ENCODE measurements at places on chromosomes 11 and 22. TPM values are rescaled to one million over a fixed set of nuclear protein-coding genes. Genes with fewer than 3 reads are reported as not detected.

- DNase-seq: no peak
Measured at GRCh38 chr11:71994786-71995185, 3.9 kb upstream of the IL18BP start.

DNA sequence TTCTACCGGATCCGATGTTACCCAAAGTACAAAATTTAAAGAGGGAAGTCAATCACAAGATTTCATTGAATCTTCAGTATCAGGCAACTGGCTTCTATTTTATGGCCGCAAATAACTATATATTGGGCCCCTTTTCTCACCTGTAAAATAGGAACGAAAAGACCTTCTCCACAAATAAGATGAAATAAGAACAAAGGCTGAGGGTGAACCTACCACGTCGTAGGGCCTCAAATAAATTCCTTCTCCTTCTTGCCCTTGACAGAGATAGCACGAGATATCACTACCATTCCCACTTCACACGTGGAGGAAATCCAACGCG lies 794 bp upstream of the EMSY start:
- DNase-seq: no peak

DNA sequence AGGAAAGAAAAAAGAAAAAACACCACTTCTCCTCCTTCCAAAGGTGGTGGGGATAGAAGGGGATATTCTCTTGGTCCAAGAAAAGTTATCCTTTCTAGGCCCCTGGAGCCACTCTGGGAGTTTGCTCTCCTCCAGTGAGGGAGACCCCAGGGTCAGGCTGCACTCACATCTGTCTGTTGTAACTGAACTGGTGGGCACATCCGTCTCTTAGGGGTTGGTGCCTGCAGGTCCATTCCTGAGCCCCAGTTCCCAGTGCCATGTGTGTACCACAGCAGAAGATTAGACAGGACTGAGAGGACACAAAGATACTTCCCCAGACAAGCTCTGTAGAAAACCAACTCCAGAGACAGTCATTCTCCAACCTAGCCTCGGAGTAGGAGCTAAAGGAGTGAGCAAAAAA lies 3.1 kb upstream of the ATG2A start:
- no peak for DNase-seq

DNA sequence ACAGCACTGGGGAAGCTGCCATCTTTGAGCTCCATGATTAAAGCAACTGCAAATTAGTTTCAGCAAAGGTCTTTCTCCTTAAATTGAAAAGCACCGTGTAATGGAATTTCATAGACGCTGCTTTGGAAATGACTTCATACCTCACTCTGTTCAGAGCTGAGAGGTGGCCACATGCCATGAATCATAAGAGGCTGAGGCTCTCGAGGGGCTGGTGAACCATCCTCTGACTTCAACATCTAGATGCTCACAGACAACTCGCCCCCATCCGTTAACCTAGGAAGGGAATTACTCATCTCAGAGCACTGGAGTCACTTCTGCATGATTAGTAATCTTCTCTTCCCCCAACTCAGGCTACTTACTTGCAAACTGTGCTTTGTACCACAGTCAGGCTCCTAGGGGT lies 122.3 kb downstream of the RCN1 start:
- DNase-seq: no peak

Gene GLYAT
- not detected for total RNA-seq

Gene OR52E8
- total RNA-seq: not detected

GRCh38 chr11:78868563-78868962 lies 293.9 kb upstream of the NARS2 start:
- DNase-seq: no peak

DNA sequence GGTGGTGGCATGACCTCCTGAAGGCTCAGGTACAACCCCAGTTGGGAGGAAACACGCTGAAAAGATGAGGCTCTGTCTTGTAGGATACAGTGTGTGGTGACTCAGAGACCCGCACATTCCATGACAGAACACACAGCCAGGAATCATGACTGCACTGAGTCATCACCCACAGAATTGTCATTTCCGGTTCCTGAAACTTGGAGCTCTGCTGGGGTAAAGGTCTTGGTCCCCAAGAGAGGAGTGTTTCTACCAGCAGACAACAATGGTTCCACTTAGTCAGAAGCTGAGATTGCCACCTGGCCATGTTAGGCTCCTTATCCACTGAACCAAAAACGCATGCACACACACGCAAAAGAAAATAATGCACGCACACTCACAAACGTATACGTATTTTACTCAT lies 31.5 kb upstream of the CYB5R3 start:
- DNase-seq: no peak

DNA sequence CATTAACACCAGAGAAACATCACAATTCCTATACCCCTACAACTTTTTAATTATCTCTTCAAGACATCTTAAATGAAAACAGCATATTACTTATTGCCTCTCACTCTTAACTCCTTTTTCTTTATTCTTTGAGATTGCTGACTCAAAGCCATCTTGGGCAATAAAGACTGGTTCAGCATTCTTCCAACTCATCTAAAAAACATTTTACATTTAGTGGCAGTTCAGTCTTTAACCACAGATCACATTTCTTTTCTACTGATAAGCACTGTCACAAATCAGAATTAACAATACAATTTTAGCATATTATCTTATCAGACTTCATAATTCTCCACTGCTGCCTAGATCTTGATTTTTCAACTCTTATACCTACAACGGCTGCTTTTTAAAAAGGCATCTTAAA lies 34.0 kb downstream of the SIK3 start:
- DNase-seq: no peak

GRCh38 chr11:35390737-35391682 lies 28.3 kb downstream of the SLC1A2 start:
- DNase-seq: no peak

- DNase-seq: no peak
Measured at GRCh38 chr11:71499125-71499524, 27.9 kb upstream of the KRTAP5-7 start.

- DNase-seq: no peak
Measured at GRCh38 chr11:83542861-83543260, 256.7 kb upstream of the CCDC90B start.

Gene VPREB1
- not detected for total RNA-seq

DNA sequence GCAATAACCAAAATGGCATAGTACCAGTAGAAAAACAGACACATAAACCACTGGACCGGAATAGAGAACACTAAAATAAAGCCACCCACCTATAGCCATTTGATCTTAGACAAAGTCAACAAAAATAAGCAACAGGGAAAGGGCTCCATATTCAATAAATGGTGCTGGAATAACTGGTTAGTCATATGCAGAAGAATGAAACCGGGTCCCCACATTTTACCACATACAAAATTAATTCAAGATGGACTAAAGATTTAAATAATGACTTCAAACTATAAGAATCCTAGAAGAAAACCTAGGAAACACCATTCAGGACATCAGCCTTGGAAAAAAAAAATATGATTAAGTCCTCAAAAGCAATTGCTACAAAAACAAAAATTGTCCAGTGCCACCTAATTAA lies 30.1 kb upstream of the NOX4 start:
- no peak for DNase-seq

DNA sequence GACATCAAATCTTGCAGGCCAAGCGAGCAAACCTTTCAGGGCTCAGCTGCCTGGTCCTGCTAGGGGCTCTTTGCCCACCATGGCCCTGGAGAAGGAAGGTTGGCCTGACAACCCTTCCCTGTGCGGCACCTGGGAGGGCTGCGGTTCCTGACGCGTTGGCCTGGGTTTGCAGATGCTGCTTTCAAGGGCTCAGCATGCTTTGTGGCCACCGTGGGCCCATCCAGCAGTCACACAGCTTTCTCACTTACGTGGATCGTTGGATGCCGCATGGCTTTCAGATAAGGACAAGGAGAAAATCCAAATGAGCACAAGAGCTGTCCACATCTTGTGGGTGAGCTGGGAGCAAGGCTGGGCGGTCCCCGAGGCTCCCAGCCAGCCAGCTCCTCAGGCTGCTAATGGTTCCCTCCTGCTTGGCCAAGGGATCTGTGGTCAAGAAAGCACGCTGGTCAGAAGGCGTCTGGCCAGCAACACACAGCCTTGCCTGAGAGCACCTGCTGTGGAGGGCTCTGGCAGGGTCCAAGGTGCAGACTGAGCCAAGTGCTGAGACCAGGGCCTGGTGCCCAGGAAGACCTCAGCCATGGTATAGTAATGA lies 8.2 kb downstream of the C11orf24 start:
- DNase-seq: no peak

Gene SPECC1L
- 42.2 TPM for total RNA-seq

DNA sequence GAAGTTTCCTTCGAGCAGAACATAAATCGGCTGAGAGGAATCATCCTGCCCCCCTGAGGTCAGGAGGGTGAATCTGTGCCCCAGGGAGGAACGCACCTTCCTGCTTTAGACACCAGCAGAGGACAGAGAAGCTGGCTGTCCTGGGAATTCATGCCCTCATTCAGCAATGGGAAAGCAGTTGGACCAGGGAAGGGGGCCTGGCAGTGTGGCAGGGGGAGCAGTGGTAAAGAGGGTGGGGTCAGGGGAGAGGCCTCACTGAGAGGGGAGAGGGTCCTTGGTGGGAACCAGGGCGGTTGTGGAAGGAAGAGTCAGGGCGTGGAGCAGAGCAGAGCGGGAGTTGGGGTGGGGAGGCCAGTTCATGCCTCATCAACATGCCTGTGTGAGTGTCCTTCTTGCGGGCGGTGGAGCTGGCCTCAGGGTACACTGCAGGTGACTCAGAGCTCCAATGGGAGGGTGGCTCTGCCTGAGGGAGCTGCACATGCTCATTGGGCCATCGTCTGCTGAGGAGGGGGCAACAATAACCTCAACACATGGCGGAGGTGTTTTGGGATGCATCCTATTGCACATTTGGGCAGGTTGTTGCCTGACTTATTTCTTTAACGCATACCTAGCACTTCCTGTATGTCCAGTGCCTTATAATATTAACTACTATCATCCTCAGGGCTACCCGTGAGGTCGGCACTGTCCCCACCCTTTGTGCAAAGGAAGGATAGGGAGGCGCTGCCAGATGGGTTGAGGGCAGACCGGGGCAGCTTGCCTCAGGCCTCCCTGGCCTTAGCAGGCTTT lies 23.2 kb downstream of the MED15 start:
- no peak for DNase-seq

Gene SHISAL1
- 0.59 TPM for total RNA-seq

Gene UBQLN3
- 4.9 TPM for total RNA-seq

Gene MEI1
- under 0.01 TPM for total RNA-seq

DNA sequence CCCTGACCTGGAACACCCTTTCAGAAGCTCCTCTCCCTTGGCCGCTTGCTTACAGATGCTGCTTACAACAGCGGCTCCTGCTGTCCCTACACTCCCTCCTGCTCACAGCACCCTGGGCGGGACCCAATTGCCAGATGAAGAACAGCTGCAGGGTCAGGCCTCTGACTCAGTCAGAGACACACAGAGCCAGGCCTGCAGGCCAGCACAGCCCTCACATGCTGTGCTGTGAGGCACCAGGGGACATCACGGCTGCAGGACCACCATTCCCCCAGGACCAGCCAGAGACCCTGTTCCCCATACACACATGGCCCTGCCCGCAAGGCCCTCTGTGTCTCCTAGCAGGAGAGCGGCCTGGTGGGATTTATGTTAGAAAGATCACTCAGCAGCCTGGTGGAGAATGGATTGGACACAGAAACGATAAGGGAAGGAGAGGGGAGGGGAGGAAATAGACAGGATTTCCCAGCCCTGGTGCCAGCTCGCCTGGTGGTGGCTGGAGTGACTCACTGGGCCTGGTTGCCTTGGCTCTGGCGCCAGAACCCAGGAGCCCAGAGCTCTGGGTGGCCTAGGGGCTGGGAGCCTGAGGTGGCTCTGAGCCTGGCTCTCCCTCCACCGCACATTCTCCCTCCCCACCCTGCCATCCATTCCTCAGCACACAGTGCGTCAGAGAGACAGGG lies 6.7 kb downstream of the CAPN5 start:
- DNase-seq: peak; percentile 85

Gene RASL10A
- 6.6 TPM for total RNA-seq

DNA sequence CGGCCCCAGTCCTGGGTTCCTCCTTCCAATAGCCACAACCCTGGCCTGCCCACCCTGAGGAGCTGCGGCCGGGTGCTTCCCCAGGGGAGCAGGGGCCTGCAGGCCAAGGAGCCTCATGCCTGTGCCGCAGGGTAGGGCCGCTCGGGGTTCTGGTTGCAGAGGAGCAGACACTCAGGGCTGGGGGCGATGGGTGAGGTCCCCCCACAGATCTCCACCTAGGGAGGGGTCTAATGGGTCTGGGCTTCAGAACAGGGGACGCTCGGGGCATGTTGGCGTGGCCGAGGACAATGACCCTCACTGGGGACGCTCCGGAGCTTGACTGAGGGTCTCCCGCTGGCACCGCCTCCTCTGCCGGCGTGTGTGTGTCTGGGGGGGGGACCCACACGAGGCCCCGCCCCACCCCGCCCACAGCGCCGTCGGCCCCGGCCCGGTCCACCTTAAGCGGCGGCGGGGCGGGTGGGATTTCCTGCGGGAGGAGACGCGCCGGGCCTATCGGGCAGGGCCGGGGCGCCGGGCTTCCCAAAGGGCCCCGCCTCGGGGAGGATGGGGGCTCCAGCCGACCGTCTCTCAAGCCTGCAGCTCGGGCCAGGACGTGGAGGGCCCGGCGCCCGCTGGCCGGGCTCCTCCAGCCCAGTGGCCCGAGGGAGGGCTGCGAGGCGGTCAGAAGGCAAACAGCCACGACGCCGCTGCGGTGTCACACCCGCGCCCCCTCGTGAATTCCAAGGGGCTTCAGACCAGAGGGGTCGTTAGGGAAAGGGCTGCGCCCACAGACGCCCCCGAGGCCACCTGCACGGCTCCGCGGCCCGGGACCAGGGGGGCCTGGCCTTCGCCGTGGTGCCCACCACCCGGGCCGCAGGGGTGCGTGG lies 640 bp upstream of the ZDHHC8 start:
- DNase-seq: peak; percentile 70

Gene SYT7
- total RNA-seq: 1.7 TPM

DNA sequence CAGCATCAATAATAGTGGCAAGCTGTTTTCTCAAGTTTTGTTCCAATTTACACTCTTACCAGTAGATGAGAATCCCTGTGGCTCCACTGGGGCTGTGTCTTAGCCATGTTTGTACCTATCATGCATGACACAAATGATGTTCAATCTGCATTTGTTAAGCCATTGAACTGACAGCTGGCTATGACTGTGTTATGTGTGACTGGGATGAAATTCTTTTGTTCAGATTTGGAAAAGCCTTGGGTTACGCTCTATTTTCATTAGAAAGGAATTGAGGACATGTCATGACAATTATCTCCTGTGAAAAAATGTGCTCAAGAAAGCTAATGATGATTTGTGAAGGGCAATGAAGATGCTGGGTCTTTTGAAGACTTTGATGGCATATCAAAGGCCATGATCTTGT lies 201.8 kb upstream of the LARGE1 start:
- no peak for DNase-seq

Gene HMOX1
- 27.3 TPM for total RNA-seq

Gene C11orf87
- 0.21 TPM for total RNA-seq

Data from tibial nerve (tissue), 4 donors.